ENCODE measurements at places on chromosomes 12 and 14.

DNA sequence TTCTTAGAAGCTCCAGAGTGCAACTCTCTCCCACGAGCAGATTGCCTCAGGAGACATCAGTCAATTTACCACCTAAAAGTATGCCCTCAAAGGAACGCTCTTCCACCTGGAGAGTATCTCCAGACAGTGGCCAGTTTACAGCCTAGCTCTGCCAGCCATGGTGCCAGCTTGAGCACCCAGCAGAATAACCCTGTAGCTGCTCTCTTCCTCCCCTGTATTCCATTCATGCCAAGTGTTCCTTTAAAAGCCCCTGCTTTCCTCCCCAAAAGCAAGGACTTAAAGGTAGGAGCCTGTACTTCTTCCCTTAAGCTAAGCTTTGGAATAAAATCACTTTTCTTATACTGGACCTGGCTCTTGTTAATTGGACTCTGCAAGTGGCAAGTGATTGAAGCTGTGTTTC lies 245.4 kb upstream of the TMEM132C start:
- DNase-seq = no peak

DNA sequence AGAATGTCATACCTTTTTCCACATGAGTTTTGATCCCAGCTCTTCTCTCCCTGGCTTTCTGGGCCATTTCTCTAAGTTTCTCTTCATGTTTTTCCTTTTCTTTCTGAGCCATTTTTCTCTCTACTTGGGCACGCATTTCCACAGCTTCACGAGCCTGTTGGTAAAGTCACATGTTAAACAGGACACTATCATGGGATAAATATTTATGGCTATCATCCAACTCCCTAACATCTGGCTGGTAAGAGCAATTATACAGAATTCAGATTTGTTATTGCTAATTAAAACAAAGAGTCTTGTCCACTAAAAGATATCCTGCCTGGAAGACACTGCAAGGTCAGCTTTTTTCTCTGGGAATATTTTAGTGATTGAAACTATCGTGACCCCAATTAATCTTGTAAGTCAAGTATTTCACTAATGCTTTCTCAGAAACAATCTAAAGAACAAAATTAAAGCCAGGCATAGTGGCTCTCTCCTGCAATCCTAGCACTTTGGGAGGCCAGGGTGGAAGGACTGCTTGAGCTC lies 23.1 kb downstream of the SLIRP start:
- DNase-seq = peak; percentile 55

DNA sequence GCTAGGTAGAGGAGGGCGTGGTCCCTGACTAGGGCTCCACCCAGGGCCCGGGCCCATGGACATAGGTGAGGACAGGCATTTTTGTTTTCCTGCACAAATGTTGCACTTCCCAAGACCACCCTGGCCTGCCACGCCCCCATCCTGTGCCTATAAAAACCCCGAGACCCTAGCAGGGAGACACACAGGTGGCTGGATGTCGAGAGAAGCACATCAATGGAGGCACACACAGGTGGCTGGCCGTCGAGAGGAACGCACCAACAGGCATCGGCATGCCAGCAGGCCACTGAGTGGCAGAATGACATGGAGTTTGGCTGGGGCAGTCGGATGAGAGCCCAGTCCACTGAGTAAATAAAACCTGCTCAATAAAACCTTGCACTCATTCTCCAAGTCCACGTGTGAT lies 157.9 kb upstream of the ABCD2 start:
- no peak for DNase-seq

DNA sequence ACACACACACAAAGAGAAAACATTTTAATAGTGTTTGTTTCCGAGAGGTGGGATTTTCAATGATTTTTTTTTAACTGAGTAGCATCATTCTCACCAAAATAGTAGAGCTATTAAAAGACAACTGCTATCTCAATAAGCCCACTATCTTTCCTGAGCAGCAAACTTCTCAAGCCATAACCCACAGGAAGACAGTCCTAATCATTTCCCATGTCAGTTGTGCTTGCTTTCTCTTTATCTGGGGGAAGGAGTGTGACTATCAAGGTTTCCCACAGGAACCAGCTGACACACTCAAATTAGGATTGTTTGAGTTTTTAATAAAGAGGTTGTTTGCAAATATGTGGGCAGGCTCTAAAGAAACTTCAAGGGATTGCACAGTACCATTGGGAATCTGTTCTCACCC lies 4.9 kb upstream of the MAX start:
- no peak for DNase-seq

DNA sequence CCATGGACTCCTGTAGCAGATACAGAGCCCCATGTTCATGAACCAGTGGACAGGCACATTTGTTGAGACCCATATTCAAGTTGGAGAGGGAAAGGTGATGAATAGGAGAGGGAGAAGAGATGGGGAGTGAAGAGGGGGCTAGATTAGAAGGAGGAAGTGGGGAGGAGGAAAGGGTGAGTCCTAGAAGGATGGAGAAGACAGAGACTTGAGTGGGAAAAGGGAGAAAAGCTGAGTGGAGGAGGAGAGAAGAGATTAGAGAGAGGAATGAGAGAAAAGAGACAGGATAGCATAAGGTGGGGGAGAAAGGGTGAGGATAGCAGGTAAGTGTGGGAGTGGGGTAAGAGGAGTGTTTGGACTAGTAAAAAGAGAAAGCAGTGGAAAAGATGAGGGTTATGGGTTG lies 4.9 kb upstream of the ASIC1 start:
- DNase-seq = no peak

- DNase-seq = peak; percentile 100
Measured at GRCh38 chr12:19978193-19978592, 390.1 kb upstream of the PDE3A start.

DNA sequence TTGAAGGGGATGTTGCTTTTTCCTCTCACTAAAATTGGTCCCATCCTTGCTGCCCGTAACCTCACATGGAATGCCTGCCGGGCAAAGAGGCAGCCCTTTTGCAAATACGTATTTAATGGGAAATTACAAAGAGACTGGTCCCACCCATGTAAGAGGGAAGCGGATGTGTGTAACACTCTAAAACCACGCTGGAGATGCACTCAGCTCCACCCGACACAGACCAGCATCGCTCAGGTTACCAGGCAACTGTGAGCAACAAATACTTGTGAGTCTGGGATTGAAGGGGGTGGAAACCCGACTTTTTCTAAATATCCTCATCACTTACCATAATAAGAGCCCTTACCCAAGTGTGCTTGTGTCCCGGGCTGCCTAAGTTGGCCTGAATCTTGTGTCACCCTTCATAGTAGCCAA lies 47.7 kb downstream of the ELK3 start:
- DNase-seq = peak; percentile 89

- DNase-seq = no peak
Measured at GRCh38 chr12:115470977-115471376, 787.0 kb upstream of the TBX3 start.

- no peak for DNase-seq
Measured at GRCh38 chr12:24244801-24245200, 295.3 kb upstream of the SOX5 start.

- no peak for DNase-seq
Measured at GRCh38 chr12:49967777-49968250, 4.9 kb upstream of the AQP6 start.

- peak; percentile 9 for DNase-seq
Measured at GRCh38 chr12:76520348-76520747, 39.2 kb downstream of the OSBPL8 start.

- DNase-seq = peak; percentile 78
Measured at GRCh38 chr12:95248604-95249360, 31.2 kb downstream of the VEZT start.

DNA sequence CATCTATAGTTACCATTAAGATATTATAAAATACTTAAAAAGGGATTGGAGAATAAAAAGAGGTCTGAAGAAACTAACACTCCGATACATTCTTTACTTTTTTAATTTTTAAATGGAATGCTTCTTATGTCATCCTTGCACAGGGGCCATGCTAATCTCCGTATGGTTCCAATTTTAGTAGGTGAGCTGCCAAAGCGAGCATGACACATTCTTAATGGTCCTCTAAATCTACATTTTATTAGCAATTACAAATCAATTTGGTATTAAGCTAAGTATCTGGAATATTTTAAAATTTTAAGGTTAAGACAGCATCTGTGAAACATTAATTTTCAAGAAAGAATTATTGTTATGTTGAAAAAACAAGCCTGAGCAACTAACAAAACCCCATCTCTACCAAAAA lies 6.2 kb upstream of the ARID4A start:
- no peak for DNase-seq
